Right ventricle myocardium inferior (tissue), 1 donor: ENCODE measurements at places on chromosomes 6 and 20. TPM values are rescaled to one million over a fixed set of nuclear protein-coding genes. Genes with fewer than 3 reads are reported as not detected.
A peak's percentile ranks its signal among the peaks of the same experiment; 100 is the strongest.

COL20A1 gene
- total RNA-seq = not detected

TCF19 gene
- total RNA-seq = 5.2 TPM

GABBR1 gene
- 19.0 TPM for total RNA-seq

KHDC1L gene
- total RNA-seq = not detected

DNPH1 gene
- 29.9 TPM for total RNA-seq

ARMC12 gene
- not detected for total RNA-seq

RSPO3 gene
- total RNA-seq = 0.92 TPM

TMEM244 gene
- not detected for total RNA-seq

EPPIN gene
- not detected for total RNA-seq

MICB gene
- 1.5 TPM for total RNA-seq

MRPL18 gene
- 69.8 TPM for total RNA-seq

HTR1E gene
- not detected for total RNA-seq

GRCh38 chr6:57257911-57258541, 35.9 kb upstream of the RAB23 start:
- no peak for DNase-seq

- DNase-seq = no peak
Observed at GRCh38 chr20:19077370-19078220, 134.8 kb upstream of the SLC24A3 start.

DNA sequence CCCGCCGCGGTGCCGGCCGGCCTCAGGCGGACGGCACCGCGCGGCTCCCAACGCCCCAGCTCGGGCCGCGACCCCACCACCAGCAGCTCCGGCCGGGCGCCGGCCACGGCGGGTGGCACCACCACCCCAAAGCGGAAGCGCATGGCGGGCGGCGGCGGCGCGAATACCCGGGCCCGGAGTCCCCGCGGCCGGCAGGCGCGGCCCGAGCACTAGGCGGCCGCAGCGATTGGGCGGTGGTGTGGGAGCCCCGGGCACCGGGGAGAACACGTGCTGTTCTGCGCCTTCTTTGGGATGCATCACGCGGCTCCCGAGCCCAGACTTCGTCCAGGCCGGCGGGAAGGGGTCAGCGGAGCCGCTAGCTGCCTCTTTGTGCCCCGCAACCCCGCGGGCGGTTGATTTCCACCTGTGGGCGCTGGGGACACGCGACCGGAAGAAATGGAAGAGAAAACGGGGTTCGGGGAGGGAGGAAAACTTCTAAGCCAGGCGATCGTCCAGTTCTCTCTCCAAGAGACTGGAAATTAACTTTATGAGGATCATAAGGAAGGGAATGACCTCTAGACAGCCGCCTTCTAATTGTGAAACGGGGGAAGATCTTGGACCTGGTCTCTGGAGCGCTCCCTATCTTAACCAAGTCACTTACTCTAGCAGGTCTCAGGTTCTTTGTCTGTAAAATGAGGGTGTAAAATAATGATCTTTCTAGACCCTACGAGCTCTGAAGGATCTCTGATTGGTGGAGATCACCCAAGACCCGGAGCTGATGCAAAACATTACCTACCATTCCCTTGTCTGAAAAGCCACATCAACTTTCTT, at the start of gene EPM2A:
Gene EPM2A (minus strand): TSS at position 165 of the 810 bp plus-strand sequence. CDS start 22 bp downstream, at position 143.
- DNase-seq = peak; percentile 94

- no peak for DNase-seq
Observed at GRCh38 chr6:56663344-56663743, 20.7 kb upstream of the DST start.

- no peak for DNase-seq
Observed at GRCh38 chr20:44491635-44492395, 16.1 kb downstream of the TTPAL start.

GRCh38 chr20:5511930-5512329, 195.2 kb upstream of the PROKR2 start:
- DNase-seq = no peak

- no peak for DNase-seq
Observed at GRCh38 chr6:38857815-38858214, 142.7 kb downstream of the DNAH8 start.

DNA sequence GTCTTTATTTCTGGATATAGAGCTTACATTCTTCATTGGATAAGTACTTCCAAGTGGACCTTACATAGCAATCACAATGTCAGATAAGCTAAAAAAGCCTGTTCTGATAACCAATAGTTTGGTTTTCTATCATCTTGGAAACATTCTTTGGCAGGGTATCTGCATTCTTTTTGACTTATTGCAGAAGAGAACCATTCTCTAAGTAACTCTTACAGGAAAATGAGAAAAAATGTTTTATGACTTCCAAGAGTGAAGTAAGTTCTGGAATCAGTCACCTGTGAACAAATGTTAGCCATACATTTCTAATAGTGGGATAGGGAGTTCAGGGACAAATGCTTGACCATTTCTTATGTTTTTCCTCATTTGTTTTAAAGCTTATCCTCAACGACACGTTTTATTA, 564.0 kb downstream of the CD109 start:
- DNase-seq = no peak

DNA sequence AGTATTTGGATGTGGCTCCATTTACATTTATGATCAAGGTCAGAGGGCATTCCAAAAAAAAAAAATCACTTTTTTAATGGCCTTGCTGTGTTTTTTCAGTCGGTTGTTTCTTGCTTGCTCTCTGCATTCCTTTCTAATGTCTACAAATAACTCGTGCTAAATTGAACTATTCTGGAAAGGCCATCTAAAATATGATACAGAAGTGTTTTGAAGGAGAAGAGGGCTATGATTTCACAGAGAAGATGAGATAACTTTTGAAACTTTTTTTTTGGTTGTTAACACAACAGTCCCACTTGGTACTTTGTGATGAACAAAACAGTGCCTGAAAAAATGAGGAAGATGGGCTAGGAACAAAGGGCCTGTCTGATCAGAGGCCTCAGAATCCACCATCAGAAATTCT, 156.1 kb upstream of the SMLR1 start:
- DNase-seq = no peak

DNA sequence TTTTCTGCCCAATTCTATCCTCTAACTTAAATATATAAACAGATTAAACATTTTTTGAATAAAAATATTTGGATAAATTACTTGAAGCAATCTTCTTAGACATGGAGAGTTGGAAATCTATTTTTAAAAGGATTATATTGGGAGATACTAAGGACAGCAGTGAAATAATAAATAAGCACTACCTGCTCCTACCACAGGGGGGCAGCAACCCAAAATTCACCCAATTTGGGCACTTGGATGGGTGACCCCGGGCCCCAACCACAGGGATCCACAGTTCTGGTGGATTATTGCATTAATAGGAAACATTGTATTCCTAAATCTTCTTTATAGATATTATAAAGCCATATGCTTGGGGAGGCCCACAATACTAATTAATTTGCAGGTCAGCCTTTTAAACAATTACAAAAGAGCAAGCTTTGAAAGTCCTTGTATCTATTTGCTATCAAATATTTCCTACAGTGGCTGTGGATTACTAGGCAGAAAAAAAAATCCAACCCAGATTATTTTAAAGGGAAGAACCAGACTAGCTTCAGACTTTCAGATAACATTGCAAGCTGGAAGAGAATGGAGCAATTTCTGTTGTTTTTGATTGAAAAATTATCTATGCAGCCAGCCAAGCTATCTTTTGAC, 66.4 kb upstream of the PDE10A start:
- no peak for DNase-seq

- no peak for DNase-seq
Observed at GRCh38 chr20:9711872-9712271, 127.0 kb downstream of the PAK5 start.

DNA sequence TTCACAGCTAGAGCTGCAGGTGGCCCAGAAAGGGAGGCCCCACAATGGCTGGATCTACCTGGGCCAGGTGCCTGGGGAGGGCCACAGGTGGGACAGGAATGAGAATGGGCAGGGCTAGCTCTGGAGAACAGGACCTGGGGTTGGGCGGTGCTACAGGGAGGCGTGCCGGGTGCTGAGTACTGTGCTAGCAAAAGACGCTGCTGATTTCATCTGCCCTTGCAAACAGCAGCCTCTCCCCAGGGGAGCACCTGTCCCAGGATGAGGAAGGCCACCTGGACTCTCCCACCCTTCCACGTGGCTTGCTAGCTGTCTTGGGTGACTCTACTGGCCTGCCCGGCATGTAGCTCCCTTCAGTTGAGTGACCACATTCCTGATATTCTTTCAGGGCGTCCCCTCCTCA, 6.6 kb upstream of the YTHDF1 start:
- peak; percentile 51 for DNase-seq

- peak; percentile 72 for DNase-seq
Observed at GRCh38 chr20:845941-846893, 12.7 kb downstream of the FAM110A start.

DNA sequence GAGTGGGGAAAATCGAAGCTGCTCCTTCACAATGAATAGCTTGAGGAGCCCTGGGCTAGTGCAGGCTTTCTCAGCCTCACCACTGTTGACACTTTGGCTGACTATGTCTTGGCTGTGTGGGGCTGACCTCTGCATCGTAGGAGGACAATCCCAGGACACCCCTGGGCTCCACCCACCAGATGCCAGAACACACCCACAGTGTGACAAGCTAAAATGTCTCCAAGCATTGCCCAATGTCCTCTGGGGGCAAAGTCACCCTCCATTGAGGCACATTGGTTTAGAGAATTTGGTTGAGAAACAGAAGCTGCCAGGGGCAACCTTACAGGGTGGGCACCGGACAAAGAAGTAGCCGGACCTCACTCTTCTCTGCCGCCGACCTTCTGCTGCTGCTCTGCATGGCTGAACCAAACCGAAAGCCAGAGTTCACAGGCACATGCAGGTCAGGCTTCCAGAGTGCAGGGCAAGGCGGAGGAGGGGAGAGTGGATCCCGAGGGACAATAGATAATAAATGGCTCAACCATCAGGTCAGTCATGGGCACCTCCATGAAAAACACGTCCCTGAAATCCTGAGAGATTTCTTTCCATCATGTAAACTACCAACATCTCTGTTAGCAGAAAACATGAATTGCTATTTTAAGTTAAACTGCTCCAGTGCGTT, 189.0 kb downstream of the LRFN2 start:
- DNase-seq = no peak

- no peak for DNase-seq
Observed at GRCh38 chr6:150745896-150746295, 119.6 kb upstream of the MTHFD1L start.

DNA sequence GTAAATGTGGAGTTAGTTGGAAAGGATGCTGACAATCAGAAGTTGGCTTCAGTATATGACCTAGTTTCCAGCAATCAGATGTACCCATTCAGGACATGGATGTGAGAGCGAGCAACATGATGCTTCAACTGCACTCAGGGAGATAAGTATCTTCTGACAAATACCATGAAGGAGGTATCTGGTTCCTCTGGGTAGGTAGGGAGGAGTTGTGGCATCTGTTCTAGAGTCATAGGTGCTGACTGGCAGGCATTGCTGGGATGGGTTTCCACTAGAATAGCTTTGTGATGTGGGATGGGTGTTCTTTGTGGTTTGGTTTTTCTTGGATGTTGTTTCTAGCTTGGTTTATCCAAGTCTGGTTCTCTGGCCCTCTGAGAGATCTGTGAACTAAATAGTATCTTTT, 3.9 kb upstream of the REV3L start:
- DNase-seq = no peak

DNA sequence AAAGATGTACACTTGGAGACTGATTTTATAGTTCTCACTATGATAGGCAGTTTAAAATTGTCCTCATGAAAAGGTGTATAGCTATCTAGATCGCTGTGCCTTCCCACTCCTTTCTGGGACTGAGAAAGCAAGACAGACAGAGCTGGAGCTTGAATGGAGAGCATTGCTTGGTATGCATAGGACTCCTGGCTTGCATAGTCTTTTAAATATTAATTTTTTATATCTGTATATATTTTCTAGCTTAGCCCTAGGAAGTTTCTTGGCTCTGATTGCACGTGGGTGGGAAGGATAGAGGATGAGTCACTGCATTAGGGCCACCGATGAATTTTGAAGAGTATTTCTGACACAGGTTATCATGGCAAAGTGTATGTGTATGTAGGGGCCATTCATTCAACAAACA, 150.0 kb upstream of the SPACA1 start:
- DNase-seq = no peak

DNA sequence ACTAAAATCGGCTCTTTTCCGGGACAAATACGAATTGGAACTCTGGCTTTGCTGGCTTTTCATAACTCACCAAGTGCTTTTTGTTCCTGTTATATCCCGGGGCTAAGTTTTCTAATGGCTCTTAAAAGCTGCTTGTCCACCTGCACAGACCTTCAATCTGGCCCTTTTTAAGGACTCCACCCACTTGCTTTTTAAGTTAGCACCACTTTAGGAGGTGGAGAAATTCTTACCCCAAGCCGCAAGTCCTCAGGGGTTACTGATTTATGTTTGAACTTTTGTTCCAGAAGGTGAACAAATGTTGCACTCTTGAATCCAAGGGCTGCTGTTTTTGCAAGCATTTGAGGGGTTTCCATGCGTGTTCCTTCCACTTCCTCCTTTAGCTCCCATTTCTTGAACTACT, 37.8 kb downstream of the FAM184A start:
- DNase-seq = no peak

- no peak for DNase-seq
Observed at GRCh38 chr6:155130161-155130853, 133.5 kb upstream of the CLDN20 start.

- no peak for DNase-seq
Observed at GRCh38 chr6:14470671-14471070, 353.1 kb downstream of the CD83 start.
